ENCODE measurements at places on chromosomes 11 and 22.

- no peak for DNase-seq
- H3K36me3 ChIP-seq = no peaks in the 10 kb centered on the region
- H3K4me1 ChIP-seq = no peaks in the 10 kb centered on the region
- no peak overlapping the region for H3K27ac ChIP-seq
- H3K27me3 ChIP-seq = peaks cover 19% of the 10 kb centered on the region
Measured at GRCh38 chr11:69868006-69868810, 49.0 kb upstream of the FGF3 start.

GRCh38 chr11:104926771-104927611 lies 28.7 kb upstream of the CASP12 start:
- H3K27ac ChIP-seq = no peak overlapping the region
- no peak for DNase-seq
- no peaks in the 10 kb centered on the region for H3K27me3 ChIP-seq

- DNase-seq = no peak
- no peak overlapping the region for H3K27ac ChIP-seq
- no peaks in the 10 kb centered on the region for H3K36me3 ChIP-seq
- peaks cover 7% of the 10 kb centered on the region for H3K27me3 ChIP-seq
- no peaks in the 10 kb centered on the region for H3K4me1 ChIP-seq
Measured at GRCh38 chr11:124079631-124080326, 35.5 kb upstream of the VWA5A start.

- peaks cover 21% of the 10 kb centered on the region for H3K4me1 ChIP-seq
- H3K27ac ChIP-seq = no peak overlapping the region
- no peak overlapping the region for H3K4me3 ChIP-seq
- no peaks in the 10 kb centered on the region for H3K36me3 ChIP-seq
- no peaks in the 10 kb centered on the region for H3K27me3 ChIP-seq
Measured at GRCh38 chr22:25745341-25746011, 3.5 kb downstream of the MYO18B start.

GRCh38 chr11:71998649-71999310 lies at the start of gene IL18BP:
TSS of gene IL18BP (plus strand) at chr11:71998909. CDS start at chr11:71999985, 1,076 bp downstream.
- H3K4me3 ChIP-seq = no peak within 1 kb of the TSS
- H3K27ac ChIP-seq = peak within 1 kb of the TSS; percentile 11
- DNase-seq = no peak
- H3K27me3 ChIP-seq = no peaks in the 10 kb centered on the region
